H9 (cell line): ENCODE measurements at places on chromosomes 2 and 18. TPM values are rescaled to one million over a fixed set of nuclear protein-coding genes. Genes with fewer than 3 reads are reported as not detected.

Gene IL36B
- not detected in 2 replicates for total RNA-seq

- DNase-seq: no peak
- no peaks in the 10 kb centered on the region for H3K4me1 ChIP-seq
- no peak overlapping the region for H3K27ac ChIP-seq
These were observed 72.6 kb downstream of the CTAGE1 start for GRCh38 chr18:22344908-22345670.

GRCh38 chr2:71864085-71864484, 283.6 kb downstream of the CYP26B1 start:
- H3K4me1 ChIP-seq: no peaks in the 10 kb centered on the region
- no peaks in the 10 kb centered on the region for H3K27me3 ChIP-seq
- H3K36me3 ChIP-seq: no peaks in the 10 kb centered on the region
- DNase-seq: no peak

- no peaks in the 10 kb centered on the region for H3K4me1 ChIP-seq
- H3K27me3 ChIP-seq: no peaks in the 10 kb centered on the region
- peaks cover 10% of the 10 kb centered on the region for H3K36me3 ChIP-seq
- DNase-seq: no peak
These were observed 39.5 kb downstream of the ADNP2 start for GRCh38 chr18:80148326-80149199.

DNA sequence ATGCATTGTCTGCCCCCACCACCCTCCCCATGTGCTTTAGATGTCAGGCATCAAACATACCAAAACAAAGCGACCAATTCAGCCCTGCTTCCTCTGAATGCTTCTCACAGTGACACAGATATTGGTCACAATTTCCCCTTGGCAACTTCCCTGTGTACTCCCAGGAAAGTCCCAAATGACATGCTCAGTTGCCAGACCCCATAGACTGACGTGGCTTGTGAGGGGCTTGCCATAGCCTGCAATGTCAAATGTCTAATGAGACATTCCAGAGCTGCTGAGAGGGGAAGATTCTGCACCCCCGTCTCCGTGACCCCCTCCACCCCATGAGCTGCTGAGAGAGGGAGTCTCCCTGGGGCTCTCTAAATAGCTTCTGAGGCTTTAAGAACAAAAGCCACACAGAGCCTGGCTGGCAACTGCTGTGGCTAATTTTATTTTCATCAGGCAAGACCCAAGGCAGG, 47.3 kb downstream of the RFTN2 start:
- H3K4me3 ChIP-seq: no peak overlapping the region
- no peaks in the 10 kb centered on the region; the same call in 1 of the 2 replicates for H3K4me1 ChIP-seq
- no peaks in the 10 kb centered on the region for H3K27me3 ChIP-seq
- no peaks in the 10 kb centered on the region for H3K36me3 ChIP-seq
- no peak overlapping the region for H3K27ac ChIP-seq

DNA sequence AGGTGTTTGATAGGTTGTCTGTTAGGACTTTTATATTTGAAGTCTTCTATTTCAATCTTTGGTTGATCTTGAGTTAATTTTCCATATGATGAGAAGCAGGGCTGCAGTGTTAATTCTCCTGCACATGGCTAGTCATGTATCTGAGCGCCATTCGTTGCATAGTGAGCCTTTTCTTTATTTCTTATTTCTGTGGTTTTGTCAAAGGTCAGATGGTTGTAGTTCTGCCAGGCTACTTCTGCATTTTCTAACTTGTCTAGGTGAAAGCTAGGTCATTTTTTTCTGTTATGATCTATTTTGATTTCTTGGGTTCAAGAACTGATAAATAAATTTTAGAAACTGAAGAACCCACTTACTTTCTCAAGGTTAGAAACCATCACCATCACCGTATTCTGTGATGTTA, 56.7 kb downstream of the CCDC74A start:
- H3K27ac ChIP-seq: no peak overlapping the region
- H3K4me3 ChIP-seq: no peak overlapping the region
- no peaks in the 10 kb centered on the region for H3K27me3 ChIP-seq
- DNase-seq: no peak
- H3K36me3 ChIP-seq: no peaks in the 10 kb centered on the region
- peaks cover 3% of the 10 kb centered on the region; the same call in 1 of the 2 replicates for H3K4me1 ChIP-seq

Gene KRTCAP3
- 49.9 and 57.3 TPM in 2 replicates for total RNA-seq

GRCh38 chr2:195613922-195614321, 43.1 kb upstream of the SLC39A10 start:
- peaks cover 4% of the 10 kb centered on the region; the same call in 1 of the 2 replicates for H3K36me3 ChIP-seq
- H3K4me3 ChIP-seq: 0 out of 3 replicates have a peak overlapping the region, but pooled peaks have one; percentile 40
- no peak overlapping the region for H3K27ac ChIP-seq
- H3K4me1 ChIP-seq: no peaks in the 10 kb centered on the region; the same call in 1 of the 2 replicates
- H3K27me3 ChIP-seq: no peaks in the 10 kb centered on the region

DNA sequence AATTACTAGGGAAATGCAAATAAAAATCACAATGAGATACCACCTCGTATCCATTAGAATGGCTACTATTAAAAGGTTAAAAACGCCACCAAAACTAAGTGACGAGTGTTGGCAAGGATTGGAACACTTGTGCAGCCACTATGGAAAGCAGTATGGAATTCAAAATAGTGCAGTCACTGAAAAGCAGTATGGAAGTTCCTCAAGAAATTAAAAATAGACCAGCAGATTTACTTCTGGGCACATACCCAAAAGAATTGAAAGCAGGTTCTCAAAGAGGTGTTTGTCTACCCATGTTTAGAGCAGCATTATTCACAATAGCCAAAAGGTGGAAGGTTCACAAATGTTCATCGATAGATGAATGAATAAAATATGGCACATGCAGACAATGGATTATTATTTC, 149.7 kb upstream of the STON1 start:
- DNase-seq: no peak
- no peak overlapping the region for H3K4me3 ChIP-seq

DNA sequence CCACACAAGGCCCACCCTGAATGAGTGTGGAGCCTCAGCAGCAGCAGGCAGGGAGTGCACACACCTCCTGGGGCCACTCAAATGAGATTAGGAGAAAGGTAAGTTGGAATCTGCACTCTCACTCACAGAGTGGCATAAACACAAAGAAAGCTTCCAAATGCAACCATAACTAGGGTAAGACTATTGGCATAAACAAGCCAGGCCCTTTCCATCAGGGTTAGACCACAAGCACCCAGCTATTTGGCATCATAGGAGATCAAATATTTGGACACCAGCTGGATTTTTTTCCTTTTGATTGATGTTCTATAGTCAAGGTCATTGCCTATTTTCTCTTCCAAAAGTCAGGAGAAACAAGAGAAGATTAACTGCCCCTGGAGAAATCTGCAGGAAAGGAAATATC, 471.5 kb downstream of the TXNL1 start:
- H3K4me1 ChIP-seq: peaks cover 4% of the 10 kb centered on the region; the same call in 1 of the 2 replicates
- no peak for DNase-seq
- no peak overlapping the region for H3K27ac ChIP-seq
- no peaks in the 10 kb centered on the region for H3K27me3 ChIP-seq
- no peaks in the 10 kb centered on the region for H3K36me3 ChIP-seq
- no peak overlapping the region for H3K4me3 ChIP-seq

Gene LRRTM4
- 11.0 and 12.0 TPM in 2 replicates for total RNA-seq

- peaks cover 46% of the 10 kb centered on the region for H3K36me3 ChIP-seq
- no peak overlapping the region for H3K27ac ChIP-seq
- no peaks in the 10 kb centered on the region for H3K27me3 ChIP-seq
- H3K4me1 ChIP-seq: no peaks in the 10 kb centered on the region
These were observed 16.0 kb downstream of the CCNT2 start for GRCh38 chr2:134934641-134935040.

Gene GAD1
- total RNA-seq: 1.8 TPM in 2 replicates

- peaks cover 18% of the 10 kb centered on the region for H3K36me3 ChIP-seq
- H3K27me3 ChIP-seq: no peaks in the 10 kb centered on the region
- peak; percentile 77 for DNase-seq
- H3K27ac ChIP-seq: no peak overlapping the region
- no peak overlapping the region for H3K4me3 ChIP-seq
- H3K4me1 ChIP-seq: no peaks in the 10 kb centered on the region
These were observed 64.1 kb downstream of the TRAPPC12 start for GRCh38 chr2:3443506-3444084.

Gene LAMA1
- 28.7 and 28.8 TPM in 2 replicates for total RNA-seq

DNA sequence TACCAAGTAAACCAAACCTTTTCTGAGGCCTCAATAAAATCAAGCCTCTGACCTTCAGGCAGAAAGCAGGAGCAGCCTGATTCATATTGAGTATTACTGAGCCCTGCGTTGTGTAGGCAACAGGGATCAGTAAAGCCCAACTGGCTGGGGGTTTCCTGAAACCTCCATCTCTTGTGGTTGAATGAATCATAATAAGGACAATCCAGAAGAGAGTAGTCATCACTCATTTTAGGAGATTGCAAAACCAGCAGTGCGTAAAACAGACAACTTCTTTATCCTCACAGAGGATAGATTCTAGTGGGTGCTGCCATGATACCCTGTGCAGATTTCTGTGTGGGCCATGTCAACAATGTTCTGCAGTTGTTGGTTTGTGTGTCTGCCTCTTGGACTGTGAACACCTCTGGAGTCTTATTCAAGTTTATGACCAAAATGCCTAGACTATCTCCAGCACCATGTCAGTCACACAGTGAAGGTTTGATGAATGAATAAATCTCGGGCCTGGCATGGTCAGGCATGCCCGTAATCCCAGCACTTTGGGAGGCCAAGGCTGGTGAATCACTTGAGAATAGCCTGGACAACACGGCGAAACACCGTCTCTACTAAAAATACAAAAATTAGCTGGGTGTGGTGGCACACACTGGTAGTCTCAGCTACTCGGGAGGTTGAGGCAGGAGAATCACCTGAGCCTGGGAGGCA, 51.8 kb upstream of the RAB27B start:
- no peak for DNase-seq
- H3K4me3 ChIP-seq: no peak overlapping the region
- H3K27ac ChIP-seq: no peak overlapping the region
- no peaks in the 10 kb centered on the region for H3K27me3 ChIP-seq
- H3K36me3 ChIP-seq: no peaks in the 10 kb centered on the region

- no peak for DNase-seq
- H3K27ac ChIP-seq: no peak overlapping the region
- no peaks in the 10 kb centered on the region for H3K36me3 ChIP-seq
- H3K4me3 ChIP-seq: no peak overlapping the region
These were observed 339.8 kb upstream of the CDH7 start for GRCh38 chr18:65411061-65411460.

DNA sequence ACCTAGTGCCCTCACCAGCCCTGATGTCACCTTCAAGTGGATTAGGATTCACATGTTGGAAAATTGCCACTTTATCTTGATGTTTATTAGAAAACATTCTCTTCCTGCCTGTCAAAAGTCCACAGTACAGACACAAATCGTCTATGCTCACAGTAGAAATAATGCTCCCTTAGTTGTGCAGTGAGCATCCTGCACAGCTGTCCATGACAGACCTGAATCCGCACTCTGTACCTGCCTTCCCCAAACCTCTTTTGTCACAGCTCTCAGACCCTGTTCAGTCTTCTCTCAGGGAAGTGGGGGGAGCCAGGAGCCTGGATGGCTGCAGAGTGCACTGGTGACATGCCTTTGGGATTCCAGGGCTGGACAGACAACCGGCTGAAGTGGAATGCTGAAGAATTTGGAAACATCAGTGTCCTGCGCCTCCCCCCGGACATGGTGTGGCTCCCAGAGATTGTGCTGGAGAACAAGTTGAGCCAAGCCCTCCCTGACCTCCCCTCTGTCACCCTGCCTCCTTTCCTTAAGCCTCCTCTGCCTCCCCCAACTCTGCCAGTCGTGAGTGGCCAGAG, 2.0 kb downstream of the CHRND start:
- H3K27me3 ChIP-seq: peaks cover 8% of the 10 kb centered on the region
- DNase-seq: no peak
- no peaks in the 10 kb centered on the region for H3K4me1 ChIP-seq
- no peaks in the 10 kb centered on the region for H3K36me3 ChIP-seq
- H3K27ac ChIP-seq: no peak overlapping the region
- H3K4me3 ChIP-seq: no peak overlapping the region

GRCh38 chr2:69559442-69560146, 83.9 kb downstream of the AAK1 start:
- H3K27me3 ChIP-seq: no peaks in the 10 kb centered on the region
- peak; percentile 51 for DNase-seq
- H3K27ac ChIP-seq: no peak overlapping the region
- no peaks in the 10 kb centered on the region for H3K36me3 ChIP-seq
- H3K4me3 ChIP-seq: no peak overlapping the region

DNA sequence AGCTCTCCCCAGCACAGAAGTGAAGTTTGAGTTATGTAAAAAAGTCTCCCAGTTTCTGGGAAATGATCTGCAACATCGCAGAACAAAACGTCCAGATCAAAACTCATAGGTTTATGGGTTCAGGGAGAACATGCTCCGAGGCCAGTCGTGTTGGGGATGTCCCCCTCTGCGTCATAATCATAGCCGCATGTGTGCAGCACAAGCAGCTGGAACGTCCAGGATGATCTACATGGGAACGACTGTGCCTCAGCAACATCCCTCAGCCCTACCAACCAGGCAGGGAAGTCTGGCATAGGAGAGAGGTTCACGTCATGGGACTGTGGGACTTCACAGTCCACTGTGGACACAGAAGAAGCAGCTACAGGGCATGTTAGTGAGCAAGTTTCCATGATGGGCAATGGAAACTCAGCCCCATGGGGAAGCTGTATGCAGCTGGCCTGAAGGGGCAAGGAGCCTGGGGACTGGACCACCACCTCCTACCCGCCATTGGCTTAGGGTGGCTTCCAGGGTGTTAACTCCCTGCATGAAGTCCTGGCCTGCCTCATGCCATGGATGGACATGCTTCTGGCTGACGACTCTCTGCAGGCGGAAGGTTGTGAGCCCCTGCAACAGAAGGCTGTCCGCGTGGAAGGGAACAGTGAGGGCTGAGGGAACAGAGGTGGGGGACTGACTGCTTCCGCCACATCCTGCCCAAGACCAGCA, 96.9 kb downstream of the COPS8 start:
- H3K4me3 ChIP-seq: no peak overlapping the region
- H3K4me1 ChIP-seq: no peaks in the 10 kb centered on the region
- DNase-seq: no peak
- no peak overlapping the region for H3K27ac ChIP-seq
- no peaks in the 10 kb centered on the region; the same call in 1 of the 2 replicates for H3K27me3 ChIP-seq
- H3K36me3 ChIP-seq: no peaks in the 10 kb centered on the region

- DNase-seq: no peak
- no peak overlapping the region for H3K27ac ChIP-seq
- no peak overlapping the region for H3K4me3 ChIP-seq
- no peaks in the 10 kb centered on the region for H3K36me3 ChIP-seq
- no peaks in the 10 kb centered on the region for H3K4me1 ChIP-seq
These were observed 179.9 kb upstream of the NETO1 start for GRCh38 chr18:73047688-73048087.

GRCh38 chr2:42693688-42694479, 70.1 kb downstream of the OXER1 start:
- H3K4me3 ChIP-seq: no peak overlapping the region
- no peak overlapping the region for H3K27ac ChIP-seq
- no peak for DNase-seq
- H3K36me3 ChIP-seq: peaks cover 2% of the 10 kb centered on the region; the same call in 2 of the 3 replicates
- no peaks in the 10 kb centered on the region; the same call in 1 of the 2 replicates for H3K4me1 ChIP-seq
- no peaks in the 10 kb centered on the region for H3K27me3 ChIP-seq

Gene SERPINB12
- total RNA-seq: not detected in 2 replicates

GRCh38 chr2:182763311-182763912, 47.4 kb downstream of the DNAJC10 start:
- H3K27ac ChIP-seq: no peak overlapping the region
- H3K27me3 ChIP-seq: no peaks in the 10 kb centered on the region
- no peak overlapping the region for H3K4me3 ChIP-seq
